ENCODE measurements at places on chromosomes 3 and 15.

GRCh38 chr15:85582131-85583079 is 202.0 kb downstream of the AKAP13 start:
- peak; percentile 78 for DNase-seq

DNA sequence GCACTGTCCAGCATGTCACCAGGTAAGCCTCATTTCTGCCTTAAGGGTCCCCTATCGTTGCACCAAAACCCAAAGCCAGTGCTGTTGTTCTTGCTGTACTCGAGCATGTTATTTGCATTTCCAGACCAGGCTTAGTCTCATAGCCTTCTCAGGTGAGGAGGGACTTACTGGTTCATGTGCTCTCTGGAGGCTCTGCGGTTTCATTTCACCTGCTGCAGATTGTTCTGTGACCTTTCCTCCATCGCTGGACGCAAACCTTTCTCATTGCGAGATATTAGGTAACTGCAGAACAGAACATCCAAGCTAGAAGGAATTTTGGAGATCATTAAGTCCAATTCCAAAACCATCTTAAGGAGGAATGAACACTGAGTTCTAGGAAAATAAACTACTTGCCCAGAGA is 187.3 kb upstream of the BCL6 start:
- no peak for DNase-seq

DNA sequence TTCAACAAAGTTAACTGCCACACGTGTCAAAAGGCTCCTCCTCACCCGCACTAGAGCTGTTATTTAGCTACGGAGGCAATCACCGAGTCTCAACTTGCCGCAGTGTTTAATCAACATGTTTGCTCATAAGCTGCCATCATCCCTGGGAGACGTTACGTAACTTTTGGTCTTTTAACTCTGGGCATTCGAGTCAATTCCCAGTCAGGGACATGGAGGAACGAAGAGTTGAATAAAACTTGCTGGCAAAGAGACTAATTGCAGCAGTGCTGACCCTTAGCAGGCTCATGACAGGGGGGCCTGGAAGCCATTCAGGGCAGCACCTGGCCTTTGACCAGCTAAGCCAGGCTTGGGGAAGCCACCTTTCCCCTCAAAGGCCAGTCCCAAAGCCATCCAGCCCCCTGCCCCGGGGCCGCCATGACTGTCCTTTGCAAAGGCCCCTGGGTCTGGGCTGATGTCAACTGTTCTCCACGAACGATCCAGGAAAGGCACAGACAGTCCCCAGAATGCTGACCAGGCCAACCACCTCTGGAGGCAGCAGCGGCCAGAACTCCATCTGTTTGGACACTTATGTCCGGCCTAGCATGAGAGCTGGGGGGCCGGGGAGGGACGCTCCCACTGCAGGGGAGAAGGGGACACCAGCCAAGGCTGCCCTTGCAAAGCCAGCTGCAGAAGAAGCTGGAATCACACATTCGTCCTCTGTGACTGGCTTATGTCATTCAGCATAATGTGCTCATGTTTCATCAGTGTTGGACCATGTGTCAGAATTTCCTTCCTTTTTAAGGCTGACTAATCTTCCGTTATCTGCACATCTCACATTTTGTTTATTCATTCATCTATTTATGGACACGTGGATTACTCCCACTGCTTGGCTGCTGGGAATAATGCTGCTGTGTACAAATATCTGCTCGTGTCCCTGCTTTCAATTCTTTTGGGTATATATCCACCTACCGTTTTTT is 43.7 kb downstream of the PCSK6 start:
- DNase-seq: peak; percentile 90

DNA sequence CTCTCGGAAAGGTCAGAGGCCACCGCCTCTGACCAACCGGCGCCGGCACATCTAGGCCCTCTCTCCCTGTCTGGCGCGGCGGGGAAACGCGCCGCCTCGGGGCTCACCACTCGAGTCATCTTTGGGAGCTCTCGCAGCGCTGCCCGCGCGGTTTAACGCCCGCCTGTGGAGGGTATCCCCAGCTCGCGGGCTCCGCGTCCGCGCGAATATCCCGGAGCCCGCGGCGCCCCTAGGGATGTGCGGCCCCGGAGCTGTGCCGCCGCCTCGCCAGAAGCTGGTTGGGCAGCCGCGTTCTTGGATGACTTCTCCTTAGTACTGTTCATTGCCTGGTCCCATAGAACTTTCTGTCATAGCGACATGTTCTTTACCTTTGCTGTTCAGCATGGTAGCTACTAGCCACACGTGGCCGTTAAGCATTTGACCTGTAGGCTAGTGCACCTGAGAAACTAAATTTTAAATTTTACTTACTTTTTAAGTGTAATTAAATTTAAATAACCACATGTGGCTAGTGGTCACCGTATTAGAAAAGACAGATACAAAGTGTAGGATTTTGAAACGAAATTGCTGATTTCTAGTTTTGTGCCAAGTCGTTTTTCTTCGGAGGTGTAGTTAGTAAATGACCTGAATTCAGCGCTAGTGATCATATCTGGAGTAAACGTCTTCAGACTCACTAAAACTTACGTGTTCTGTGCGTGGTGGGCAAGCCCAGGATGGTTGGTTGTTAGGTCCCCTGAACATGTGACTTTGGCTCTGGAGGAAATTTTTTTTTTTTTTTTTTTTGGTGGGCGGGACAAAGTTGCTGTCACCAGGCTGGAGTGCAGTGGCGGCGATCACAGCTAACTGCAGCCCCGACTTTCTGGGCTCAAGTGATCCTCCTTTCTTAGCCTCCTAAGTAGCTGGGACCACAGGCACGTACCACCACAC is 835 bp downstream of the ARIH2 start:
- DNase-seq: peak; percentile 81

GRCh38 chr3:5510300-5510699 is 322.8 kb downstream of the EDEM1 start:
- no peak for DNase-seq

GRCh38 chr15:33852570-33852969 is 115.7 kb upstream of the CHRM5 start:
- no peak for DNase-seq

DNA sequence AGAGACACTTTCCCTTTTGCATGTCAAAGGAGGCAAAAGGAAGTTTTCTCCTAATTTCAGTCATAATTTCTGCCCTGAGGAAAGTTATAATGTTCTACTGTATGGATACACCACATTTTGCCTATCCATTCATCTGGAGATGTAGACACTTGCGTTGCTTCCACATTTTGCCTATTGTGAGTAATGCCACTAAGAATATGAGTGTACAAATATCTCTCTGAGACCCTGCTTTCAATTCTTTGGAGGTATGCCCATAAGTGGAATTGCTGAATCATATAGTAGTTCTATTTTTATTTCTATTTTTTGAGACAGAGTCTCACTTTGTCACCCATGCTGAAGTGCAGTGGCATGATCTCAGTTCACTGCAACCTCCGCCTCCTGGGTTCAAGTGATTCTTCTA is 3.6 kb upstream of the CD276 start:
- no peak for DNase-seq

- no peak for DNase-seq
Measured at GRCh38 chr15:100090411-100090810, 251.4 kb downstream of the ADAMTS17 start.

DNA sequence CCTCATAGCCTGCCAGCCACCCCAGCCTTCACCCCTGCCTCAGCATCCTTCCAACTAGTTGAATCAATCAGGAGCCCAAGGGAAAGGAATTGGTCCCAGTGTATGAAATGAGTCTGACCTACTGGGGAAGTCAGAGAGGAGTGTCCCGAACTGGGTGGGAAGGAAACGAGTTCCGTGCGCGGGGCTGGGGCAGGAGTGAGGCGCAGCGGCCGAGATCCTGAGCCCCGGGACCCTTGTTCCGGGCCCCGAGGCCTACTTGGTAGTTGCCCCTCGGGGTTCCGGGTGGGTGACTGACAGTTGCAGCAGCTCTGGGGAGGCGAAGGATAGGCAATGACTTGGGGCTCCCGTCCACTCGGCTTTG is 1.1 kb upstream of the PLCL2 start:
- DNase-seq: no peak

GRCh38 chr15:90878660-90879059 is 5.6 kb upstream of the FES start:
- peak; percentile 53 for DNase-seq

GRCh38 chr3:122618614-122619013 is 41.2 kb downstream of the PARP15 start:
- DNase-seq: no peak

- no peak for DNase-seq
Measured at GRCh38 chr3:132174500-132174899, 139.7 kb upstream of the CPNE4 start.

DNA sequence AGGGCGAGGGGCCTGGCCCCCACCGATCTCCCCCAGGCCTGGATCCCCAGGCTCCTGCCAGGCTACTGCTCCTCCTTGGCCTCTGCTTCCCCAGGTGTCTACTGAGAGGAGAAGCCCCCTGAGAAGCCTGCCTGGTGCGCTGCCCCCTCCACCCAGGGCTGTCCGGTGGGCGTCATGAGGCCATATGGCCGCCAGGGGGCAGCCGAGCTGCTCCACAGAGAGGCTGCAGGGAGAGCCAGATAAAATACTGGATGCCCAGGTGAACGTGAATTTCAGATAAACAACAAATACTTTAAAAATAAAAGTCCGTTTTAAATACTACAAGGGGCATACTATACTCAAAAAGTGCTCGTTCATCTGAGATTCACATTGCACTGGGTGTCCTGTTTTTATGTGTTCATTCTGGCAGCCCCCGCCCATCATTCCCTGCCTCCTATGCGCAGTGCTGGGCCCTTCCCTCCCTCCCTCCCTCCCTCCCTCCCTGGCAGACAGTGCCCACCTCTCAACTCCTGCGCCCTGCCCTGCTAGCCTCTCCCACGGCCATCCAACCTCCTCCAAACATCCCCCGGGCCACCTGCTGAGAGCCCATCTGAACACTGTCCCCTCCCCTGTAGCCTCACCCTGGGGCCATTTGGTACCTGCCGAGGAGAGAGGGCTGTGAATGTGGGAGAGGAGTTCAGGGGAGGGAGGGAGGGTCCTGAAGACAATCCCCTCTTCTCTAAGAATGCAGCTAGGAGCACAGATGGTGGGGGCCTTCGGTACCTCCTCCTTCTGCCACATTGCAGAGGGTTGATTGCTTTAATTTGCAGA is 29.6 kb downstream of the PSTPIP1 start:
- peak; percentile 82 for DNase-seq

GRCh38 chr3:181264486-181264885 is 274.9 kb upstream of the DNAJC19 start:
- no peak for DNase-seq

DNA sequence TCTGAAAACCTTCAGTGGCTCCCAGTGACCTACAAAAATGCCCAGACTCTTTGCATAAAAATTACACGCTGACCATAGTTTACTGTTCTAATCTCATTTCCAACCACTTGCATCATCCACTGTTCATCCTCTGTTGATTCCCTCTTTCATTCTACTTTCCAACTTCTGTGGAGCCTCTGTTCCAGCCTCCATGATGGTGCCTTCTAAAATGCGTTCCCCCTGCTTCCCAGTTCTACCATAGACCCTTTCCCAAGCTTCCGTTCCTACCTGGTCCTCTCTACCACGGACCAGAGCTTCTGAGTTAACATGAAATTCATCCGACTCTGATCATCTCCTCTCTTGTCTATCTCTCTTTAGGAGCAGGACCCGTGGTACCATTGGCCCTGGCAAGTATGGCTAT is 127.0 kb downstream of the THSD4 start:
- no peak for DNase-seq

- DNase-seq: no peak
Measured at GRCh38 chr15:76391847-76392246, 55.3 kb downstream of the ISL2 start.

- peak; percentile 76 for DNase-seq
Measured at GRCh38 chr15:31214864-31215489, 111.7 kb upstream of the KLF13 start.

- no peak for DNase-seq
Measured at GRCh38 chr3:154782151-154782550, 298.0 kb upstream of the MME start.

- no peak for DNase-seq
Measured at GRCh38 chr3:84987706-84988504, 29.1 kb downstream of the CADM2 start.

DNA sequence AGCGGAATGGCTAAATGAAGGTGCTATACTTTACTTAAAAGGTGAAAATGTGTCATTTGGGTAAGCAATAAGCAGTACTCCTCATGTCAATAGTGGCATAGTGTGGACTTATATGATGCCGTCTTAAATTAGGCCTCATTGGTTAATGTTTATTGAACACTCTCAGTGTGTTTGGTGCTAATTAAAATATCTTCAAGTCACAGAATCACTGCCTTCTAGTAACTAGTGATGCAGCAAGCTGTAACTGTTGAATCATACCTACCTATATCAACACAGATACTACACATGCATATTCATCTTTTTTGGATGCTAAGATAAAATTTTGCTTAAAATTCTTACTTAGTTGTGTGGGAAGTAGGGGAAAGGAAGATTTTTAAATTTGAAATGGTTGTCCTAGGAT is 30.7 kb downstream of the ARHGAP31 start:
- no peak for DNase-seq

DNA sequence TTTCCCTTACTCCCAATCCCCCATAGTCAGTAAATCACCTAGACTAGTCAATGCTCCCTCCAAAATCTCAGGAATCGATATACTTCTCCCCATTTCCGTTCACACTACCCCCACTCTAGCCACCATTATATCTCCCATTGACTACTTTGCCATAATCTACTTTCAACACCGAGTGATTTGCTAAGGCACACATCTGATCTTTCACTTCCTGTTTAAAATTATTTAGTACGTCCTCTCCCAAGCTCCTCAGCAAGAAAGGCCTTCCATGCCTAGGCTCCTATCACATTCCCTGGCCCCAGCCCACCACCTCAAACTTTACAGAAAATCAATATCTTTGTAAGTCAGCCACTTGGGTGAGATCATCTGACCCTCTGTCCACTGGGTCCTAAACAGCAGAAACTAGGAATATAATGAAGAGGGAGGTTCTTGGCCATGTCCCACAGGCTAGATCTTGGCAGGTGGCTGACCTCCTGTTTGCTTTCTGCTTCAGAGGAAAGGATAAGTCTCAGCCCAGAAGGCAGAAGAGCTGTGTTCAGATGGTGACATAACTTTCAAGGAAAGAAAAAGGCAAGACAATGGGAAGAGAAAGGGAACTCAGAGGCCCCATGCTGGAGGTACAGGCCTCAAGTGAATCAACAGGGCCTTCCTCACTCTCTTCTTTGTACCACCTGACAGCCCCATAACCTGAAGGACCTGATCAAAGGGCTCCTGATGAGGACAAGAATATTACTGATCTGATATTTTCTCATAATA is 103.0 kb downstream of the RPL22L1 start:
- DNase-seq: no peak

GRCh38 chr15:32659340-32660155 is 18.0 kb downstream of the SCG5 start:
- no peak for DNase-seq

- no peak for DNase-seq
Measured at GRCh38 chr3:140341203-140341602, 336.7 kb upstream of the TRIM42 start.

- no peak for DNase-seq
Measured at GRCh38 chr3:5520237-5520636, 332.7 kb downstream of the EDEM1 start.

GRCh38 chr3:46661776-46662766 is 31.4 kb downstream of the ALS2CL start:
- DNase-seq: no peak

Data from Right ventricle myocardium inferior (tissue), 1 donor.